ENCODE measurements at places on chromosomes 1 and 21.
A peak's percentile ranks its signal among the peaks of the same experiment; 100 is the strongest.

- peak; percentile 63 for DNase-seq
Observed at GRCh38 chr1:117098287-117098890, 23.2 kb downstream of the TRIM45 start.

DNA sequence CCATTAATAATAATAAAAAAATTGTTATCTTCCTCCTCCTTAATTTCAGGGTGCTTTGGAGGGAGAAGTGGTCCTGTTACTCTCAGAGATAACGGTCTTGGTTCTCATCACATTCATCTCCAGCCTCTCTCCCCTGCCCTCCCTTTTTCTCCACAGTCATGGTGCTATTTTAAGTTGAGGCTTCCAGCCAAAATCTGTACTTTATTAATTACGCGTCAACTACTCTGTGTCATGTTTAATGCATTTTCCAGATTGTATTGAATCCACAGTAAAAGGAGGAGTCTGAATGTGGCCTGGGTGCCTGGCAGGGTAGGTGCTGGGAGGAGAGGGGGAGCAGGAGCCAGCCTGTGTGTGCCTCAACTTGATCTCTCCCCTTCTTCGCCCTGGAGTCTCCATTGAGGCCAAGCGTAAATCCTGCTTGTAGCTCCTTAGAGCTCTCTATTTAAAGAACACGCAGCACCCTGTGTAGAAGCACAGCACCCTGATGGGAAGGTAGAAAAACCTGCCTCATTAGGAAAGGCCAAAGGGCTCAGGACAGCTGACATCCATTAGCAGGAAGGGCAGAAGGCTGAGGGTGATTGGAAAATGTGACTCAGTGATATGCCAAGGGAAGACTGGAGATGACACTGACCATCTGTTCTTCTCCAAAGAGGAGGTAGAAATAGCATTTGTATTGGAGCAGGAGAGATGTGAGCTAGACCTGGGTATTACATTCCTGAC, 82.4 kb downstream of the PLXNA2 start:
- DNase-seq, result peak; percentile 85

GRCh38 chr1:209869291-209870149, 41.7 kb downstream of the UTP25 start:
- DNase-seq, result peak; percentile 49

GRCh38 chr21:27250366-27250765, 283.5 kb upstream of the ADAMTS5 start:
- no peak for DNase-seq

DNA sequence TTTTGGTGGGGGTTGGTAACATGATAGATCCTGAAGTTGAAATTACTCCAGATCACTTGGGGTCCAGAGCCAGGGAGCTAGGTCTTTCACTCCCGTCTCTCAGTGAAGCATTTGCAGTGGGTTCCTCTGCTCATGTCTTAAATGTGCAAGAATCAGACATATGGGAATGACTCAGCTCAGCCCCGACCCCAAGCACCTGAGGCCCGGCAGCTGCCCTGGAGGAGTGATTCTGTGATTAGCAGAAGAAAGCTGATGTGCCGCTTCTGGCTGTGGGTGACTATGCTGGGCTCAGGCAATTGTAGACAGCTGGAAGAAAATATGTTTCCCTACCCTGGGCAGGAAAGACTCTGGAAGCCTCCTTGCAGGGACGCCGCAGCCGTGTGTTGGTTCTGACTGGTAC, 601.7 kb downstream of the NPHP4 start:
- no peak for DNase-seq

GRCh38 chr1:81802707-81803430, 2.1 kb downstream of the ADGRL2 start:
- peak; percentile 89 for DNase-seq

GRCh38 chr1:117117697-117118096, 3.9 kb downstream of the TRIM45 start:
- no peak for DNase-seq

- no peak for DNase-seq
Observed at GRCh38 chr1:237041461-237041794, 556 bp upstream of the RYR2 start.

DNA sequence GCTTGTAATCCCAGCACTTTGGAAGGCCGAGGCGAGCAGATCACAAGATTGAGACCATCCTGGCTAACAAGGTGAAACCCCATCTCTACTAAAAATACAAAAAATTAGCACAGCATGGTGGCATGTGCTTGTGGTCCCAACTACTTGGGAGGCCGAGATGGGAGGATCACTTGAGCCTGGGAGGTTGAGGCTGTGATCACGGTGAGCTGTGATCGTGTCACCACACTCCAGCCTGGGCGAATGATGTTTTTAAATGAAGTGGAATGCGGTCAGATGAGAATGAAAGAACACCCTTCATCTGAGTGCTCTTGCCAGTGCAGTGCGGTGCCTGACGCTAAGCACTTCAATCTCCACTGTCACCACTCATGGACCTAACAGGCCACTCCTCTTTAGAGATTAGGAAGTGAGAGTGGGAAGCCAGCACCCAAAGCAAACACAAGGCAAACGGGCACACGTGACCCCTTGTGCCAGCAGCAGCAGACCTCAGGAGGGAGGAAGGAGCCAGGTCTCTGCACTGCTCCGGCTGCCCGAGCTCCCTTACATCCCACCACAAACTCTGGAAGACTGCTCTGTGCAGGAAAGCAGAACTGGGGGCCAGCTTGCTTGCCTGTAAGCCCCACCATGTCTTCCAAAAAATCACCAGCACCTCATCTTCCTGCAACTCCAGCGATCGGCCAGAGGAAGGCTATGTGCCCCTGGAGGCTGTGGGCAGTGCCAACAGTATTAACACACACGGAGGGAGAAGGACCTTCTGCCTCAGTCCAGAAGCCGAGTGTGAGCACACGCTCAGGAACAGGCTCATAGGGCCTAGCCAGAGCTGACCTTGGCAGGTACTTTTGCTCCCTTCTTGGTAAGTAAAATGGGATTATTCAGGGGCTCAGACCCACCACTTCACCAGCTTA, 9.7 kb downstream of the CTNNBIP1 start:
- no peak for DNase-seq

Measured in astrocyte of the hippocampus (primary cell).